ENCODE measurements at places on chromosomes 6 and 20.

- DNase-seq, result no peak
Observed at GRCh38 chr6:78243519-78243918, 590.7 kb downstream of the MEI4 start.

GRCh38 chr6:132458887-132459604 lies 53.9 kb downstream of the STX7 start:
- no peak for DNase-seq

DNA sequence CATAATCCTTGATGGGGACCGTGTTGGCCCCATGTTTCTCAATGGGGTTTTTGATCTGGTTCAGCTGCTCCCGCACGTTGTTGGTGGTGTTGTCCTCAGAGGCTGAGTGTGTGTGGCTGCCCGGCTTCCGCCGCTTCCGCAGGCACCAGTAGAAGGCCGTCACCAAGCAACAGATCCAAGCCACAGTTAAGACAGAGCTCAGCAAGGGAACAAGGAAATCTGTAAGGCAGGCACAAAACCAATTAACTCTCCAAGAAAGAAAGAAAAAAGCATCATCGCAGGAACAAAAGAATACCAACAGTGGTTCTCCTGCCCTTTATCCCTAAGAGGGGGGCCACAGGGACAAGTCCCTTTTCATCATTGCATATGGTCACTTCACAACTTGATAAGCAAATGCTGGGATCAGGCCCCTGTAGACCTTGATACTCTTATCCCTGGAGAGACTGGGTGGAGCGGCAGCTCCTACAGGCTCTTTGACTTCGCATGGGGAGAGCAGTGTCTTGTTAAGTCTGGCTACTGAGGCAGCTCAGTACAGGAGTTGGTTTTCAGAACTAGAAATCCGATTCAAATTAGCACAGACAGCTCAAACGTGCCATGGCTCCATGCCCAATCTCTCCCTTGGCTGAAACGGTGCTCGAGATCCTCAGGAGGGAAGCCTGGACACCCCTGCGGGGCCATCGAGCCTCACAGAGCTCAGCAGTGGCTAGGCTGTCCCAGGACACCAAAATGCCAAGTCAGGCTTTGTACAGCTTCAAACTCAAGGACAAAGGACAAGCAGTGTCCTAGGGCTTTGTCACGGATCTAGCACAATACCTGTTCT lies 33.9 kb downstream of the JAG1 start:
- DNase-seq, result no peak

DNA sequence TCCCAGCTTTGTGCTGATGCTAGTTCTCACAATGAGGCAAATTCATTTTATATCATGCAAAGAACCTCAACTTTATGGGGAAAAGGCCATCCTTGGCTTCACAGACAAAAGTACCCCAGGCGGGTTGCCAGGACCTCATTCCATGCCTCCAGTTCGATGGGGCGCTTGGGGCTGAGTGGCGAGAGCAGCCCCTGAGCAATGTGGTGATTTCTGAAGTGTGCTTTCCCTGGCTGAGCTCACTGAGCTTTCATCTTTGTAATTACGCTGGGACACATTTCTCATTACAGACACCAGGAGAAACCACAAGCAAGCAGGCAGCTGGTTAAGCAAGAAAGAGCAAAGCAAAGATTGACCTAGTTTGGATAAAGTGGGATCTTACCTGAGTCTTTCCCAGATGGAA lies 301.5 kb upstream of the CDH4 start:
- no peak for DNase-seq

- no peak for DNase-seq
Observed at GRCh38 chr6:7673063-7673536, 52.8 kb upstream of the BMP6 start.

Data from stimulated activated CD8-positive, alpha-beta memory T cell treated with anti-CD3 and anti-CD28 coated beads, Interleukin-7, amount 100 ng/mL, for 4 hours (primary cell).